CD4-positive, alpha-beta T cell (primary cell): ENCODE measurements at places on chromosomes 7 and 10. TPM values are rescaled to one million over a fixed set of nuclear protein-coding genes. Genes with fewer than 3 reads are reported as not detected.

GRCh38 chr10:15166325-15166724, 2.2 kb downstream of the NMT2 start:
- no peaks in the 10 kb centered on the region for H3K27me3 ChIP-seq
- no peaks in the 10 kb centered on the region for H3K36me3 ChIP-seq
- H3K27ac ChIP-seq, result no peak overlapping the region
- peaks cover 34% of the 10 kb centered on the region for H3K4me1 ChIP-seq
- DNase-seq, result no peak

- peak; percentile 43 for DNase-seq
- no peaks in the 10 kb centered on the region for H3K27me3 ChIP-seq
- H3K4me3 ChIP-seq, result peak overlapping the region; percentile 43
- H3K27ac ChIP-seq, result peak overlapping the region; percentile 53
- peaks cover 47% of the 10 kb centered on the region for H3K4me1 ChIP-seq
These were observed 49.4 kb downstream of the HK1 start for GRCh38 chr10:69327463-69328379.

GRCh38 chr7:116524609-116525297, at the start of gene CAV1:
TSS of gene CAV1 (plus strand) at chr7:116525036. CDS start at chr7:116525063, 27 bp downstream.
- H3K4me3 ChIP-seq, result peak within 1 kb of the TSS; percentile 52
- peaks cover 49% of the 10 kb centered on the region for H3K27me3 ChIP-seq
- peak; percentile 43 for DNase-seq
- no peak within 1 kb of the TSS for H3K27ac ChIP-seq
- H3K4me1 ChIP-seq, result peaks cover 24% of the 10 kb centered on the region
- H3K36me3 ChIP-seq, result no peaks in the 10 kb centered on the region

- no peak overlapping the region for H3K4me3 ChIP-seq
- no peaks in the 10 kb centered on the region for H3K27me3 ChIP-seq
These were observed 408.1 kb downstream of the AUTS2 start for GRCh38 chr7:70006261-70006920.

DNA sequence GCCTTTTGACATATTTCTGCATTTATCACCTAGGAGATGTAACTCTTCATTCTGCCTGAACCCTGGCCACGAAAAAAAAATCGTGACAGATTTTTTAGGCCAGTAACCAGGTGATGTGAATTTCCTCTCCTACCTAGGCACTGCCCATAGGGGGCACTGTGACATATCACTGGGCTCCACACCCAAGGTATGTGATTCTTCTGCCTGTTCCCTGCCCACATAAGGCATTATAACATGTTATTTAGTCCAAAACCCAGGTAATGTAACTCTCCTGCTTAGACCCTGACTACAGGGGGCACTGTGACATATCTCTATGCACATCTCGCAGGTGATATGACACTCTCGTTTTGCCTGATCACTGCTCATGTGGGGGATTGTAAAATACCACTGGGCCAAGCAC, 29.5 kb upstream of the ZNF107 start:
- no peaks in the 10 kb centered on the region for H3K4me1 ChIP-seq
- no peak overlapping the region for H3K4me3 ChIP-seq
- no peak for DNase-seq
- H3K27ac ChIP-seq, result no peak overlapping the region
- H3K27me3 ChIP-seq, result no peaks in the 10 kb centered on the region
- H3K36me3 ChIP-seq, result no peaks in the 10 kb centered on the region

GRCh38 chr10:45197816-45198485, 117.5 kb downstream of the OR13A1 start:
- H3K27ac ChIP-seq, result no peak overlapping the region
- no peaks in the 10 kb centered on the region for H3K27me3 ChIP-seq
- no peaks in the 10 kb centered on the region for H3K36me3 ChIP-seq
- no peaks in the 10 kb centered on the region for H3K4me1 ChIP-seq
- DNase-seq, result no peak
- H3K4me3 ChIP-seq, result no peak overlapping the region

GRCh38 chr10:19985745-19986144, 169.5 kb downstream of the PLXDC2 start:
- no peak overlapping the region for H3K4me3 ChIP-seq
- no peak for DNase-seq
- H3K27me3 ChIP-seq, result no peaks in the 10 kb centered on the region
- no peaks in the 10 kb centered on the region for H3K4me1 ChIP-seq

The SPDYE8 gene
- not detected for total RNA-seq

The PIK3CG gene
- 21.2 TPM for total RNA-seq

The CSGALNACT2 gene
- total RNA-seq, result 59.4 TPM

The CPN1 gene
- total RNA-seq, result not detected

The ATOH7 gene
- total RNA-seq, result not detected

The GIMAP5 gene
- total RNA-seq, result 31.3 TPM

The AMPH gene
- not detected for total RNA-seq
